ENCODE measurements at places on chromosomes 13 and 19.
A peak's percentile ranks its signal among the peaks of the same experiment; 100 is the strongest.

DNA sequence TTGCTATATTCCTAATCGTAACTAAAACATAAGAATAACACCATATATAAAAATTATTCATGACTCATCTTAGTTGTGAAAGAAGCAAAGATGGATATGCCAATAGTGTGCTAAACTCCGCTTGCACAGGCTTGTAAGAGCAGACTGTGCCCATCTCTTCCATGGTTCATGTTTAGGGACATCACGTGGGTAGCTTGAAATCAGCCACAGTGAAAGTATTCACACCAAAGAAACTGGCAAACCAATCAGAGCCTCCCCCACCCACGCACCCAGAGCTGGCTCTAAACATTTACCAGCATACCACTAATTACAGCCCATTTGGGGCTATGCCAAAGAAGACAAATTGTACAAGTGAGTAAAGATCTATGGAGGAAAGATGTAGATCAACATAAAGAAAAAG is 147.5 kb downstream of the DIAPH3 start:
- no peak for DNase-seq

- DNase-seq, result no peak
These were observed 19.4 kb downstream of the IQCN start for GRCh38 chr19:18254546-18255503.

DNA sequence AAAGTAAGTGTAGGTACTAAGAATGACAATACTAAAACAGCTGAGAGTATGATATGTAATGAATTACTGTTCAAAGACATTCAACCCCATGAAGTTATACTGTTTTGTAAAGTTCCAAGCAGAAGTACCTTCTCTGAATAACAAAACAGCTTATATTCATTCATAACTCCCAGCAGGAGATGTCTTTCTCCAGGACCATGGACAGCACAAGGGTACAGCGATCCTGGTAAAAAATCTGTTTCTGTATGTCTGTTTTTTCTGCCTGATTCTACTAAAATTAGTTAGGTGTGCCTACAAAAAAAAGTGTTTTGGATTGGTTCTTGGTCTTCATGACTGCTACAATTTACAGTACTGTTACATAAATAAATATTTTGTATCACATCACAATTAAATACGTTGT is 172.5 kb upstream of the SLITRK5 start:
- DNase-seq, result no peak

GRCh38 chr19:13060233-13060963 is 42.3 kb downstream of the LYL1 start:
- peak; percentile 77 for DNase-seq

- peak; percentile 40 for DNase-seq
These were observed 28.4 kb downstream of the ZNF844 start for GRCh38 chr19:12092956-12093355.

Data from hematopoietic multipotent progenitor cell treated with erythropoietin and hydrocortisone succinate and interleukin-3 and kit ligand, for 8 days (in vitro differentiated cells).